ENCODE measurements at places on chromosomes 4 and X. TPM values are rescaled to one million over a fixed set of nuclear protein-coding genes. Genes with fewer than 3 reads are reported as not detected.

The CSN1S1 gene
- total RNA-seq = not detected

DNA sequence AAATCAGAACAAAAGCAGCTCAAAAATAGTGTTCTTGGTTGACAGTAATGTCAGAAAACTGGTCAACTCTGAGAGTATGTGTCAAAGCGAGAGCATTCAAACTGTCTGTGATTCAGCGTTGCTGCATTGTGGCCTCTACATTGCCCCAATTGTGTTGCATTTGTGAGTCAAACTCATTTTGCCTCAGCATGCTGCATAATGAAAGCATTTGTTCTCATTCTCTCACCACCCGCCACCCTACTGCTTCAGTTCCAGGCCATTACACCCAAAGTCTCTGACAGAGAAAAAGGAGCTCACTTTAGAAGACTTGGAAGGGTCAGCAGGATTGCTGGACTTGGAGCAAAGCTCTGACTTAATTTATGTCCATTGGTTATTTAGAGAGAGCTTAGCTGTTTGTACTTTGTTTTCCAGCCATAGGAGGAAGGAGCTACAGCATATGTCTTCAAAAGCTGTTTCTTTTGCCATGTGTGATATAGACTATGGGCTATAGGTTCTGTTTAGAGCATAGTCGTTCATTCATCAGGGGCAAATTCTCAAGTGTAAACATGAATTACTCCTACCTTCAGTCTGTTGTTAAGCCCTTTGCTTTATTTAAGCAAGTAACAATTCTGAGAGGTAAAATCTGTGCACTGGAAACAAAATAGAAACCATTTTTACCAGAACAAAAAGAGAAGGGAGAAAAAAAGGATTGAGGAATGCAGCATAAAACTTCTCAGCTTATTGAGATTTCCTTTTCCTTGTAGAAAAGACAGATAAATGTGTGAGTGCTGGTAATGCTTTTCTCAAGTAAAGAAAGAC, 153.4 kb upstream of the ANK2 start:
- H3K27ac ChIP-seq = no peak overlapping the region
- H3K36me3 ChIP-seq = no peaks in the 10 kb centered on the region
- DNase-seq = peak; percentile 59
- no peaks in the 10 kb centered on the region for H3K27me3 ChIP-seq
- peaks cover 13% of the 10 kb centered on the region for H3K4me1 ChIP-seq

The GSPT2 gene
- total RNA-seq = 5.2 TPM

- H3K27ac ChIP-seq = no peak overlapping the region
- no peaks in the 10 kb centered on the region for H3K36me3 ChIP-seq
- peak; percentile 55 for DNase-seq
- peak overlapping the region; percentile 72 for H3K4me3 ChIP-seq
These were observed 2.1 kb downstream of the GPR101 start for GRCh38 chrX:137031517-137032340.

GRCh38 chr4:17283832-17284231, 228.1 kb downstream of the QDPR start:
- no peaks in the 10 kb centered on the region for H3K4me1 ChIP-seq
- no peak overlapping the region for H3K4me3 ChIP-seq
- no peak for DNase-seq
- no peak overlapping the region for H3K27ac ChIP-seq
- H3K36me3 ChIP-seq = no peaks in the 10 kb centered on the region

GRCh38 chr4:155881555-155881954, 15.5 kb upstream of the ASIC5 start:
- H3K36me3 ChIP-seq = no peaks in the 10 kb centered on the region
- no peak overlapping the region for H3K4me3 ChIP-seq
- no peaks in the 10 kb centered on the region for H3K4me1 ChIP-seq
- DNase-seq = no peak

The CSAG3 gene
- total RNA-seq = not detected

The SYN1 gene
- total RNA-seq = not detected

- H3K4me1 ChIP-seq = no peaks in the 10 kb centered on the region
- no peaks in the 10 kb centered on the region for H3K27me3 ChIP-seq
- H3K36me3 ChIP-seq = no peaks in the 10 kb centered on the region
- DNase-seq = peak; percentile 67
These were observed 12.7 kb upstream of the PAQR3 start for GRCh38 chr4:78951862-78952472.

- H3K4me1 ChIP-seq = no peaks in the 10 kb centered on the region
- no peak overlapping the region for H3K4me3 ChIP-seq
- no peak for DNase-seq
- no peaks in the 10 kb centered on the region for H3K36me3 ChIP-seq
These were observed 56.3 kb upstream of the SHOX start for GRCh38 chrX:574251-574650.

The TRPC5OS gene
- not detected for total RNA-seq

DNA sequence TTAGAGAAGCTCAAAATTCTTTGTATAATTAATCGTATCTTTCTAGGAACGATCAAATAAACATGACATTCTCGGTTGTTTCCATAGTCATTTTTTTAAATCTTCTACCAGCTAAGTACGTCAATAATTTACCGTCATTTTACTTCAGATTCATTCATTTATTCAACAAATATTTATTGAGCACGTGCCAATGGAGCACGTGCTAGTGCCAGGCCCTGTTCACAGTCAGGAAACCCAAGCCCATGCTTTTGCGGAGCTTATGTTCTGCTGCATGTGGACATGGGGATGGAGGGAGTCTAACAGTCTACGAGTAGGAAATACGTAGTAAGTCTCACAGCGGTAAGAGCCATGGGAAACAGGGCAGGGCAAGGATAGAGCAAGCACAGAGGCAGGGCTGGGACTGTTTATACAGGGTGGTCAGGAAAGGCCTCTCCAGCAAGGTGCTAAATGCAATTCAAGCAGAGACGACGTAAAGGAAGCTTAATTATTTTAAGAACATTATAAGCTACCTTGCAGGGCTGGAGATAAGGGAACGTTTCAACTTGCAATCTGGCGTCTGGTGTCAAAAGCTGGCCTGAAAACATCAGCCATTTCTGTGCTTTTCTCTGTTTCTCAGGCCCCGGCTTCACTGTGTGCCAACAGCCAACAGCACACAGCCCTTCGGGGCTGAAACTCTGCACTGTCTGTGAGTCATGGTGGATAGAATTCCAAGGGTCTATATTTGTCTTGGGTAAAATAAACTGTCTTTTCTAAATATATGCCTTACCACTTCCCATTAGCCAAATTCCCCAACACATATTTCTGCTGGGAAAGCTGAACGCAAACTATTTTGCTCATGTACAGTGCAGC, 517.1 kb upstream of the ZFP42 start:
- peaks cover 7% of the 10 kb centered on the region for H3K4me1 ChIP-seq
- 0 out of 2 replicates have a peak overlapping the region, but pooled peaks have one; percentile 7 for H3K27ac ChIP-seq
- H3K27me3 ChIP-seq = no peaks in the 10 kb centered on the region
- H3K36me3 ChIP-seq = no peaks in the 10 kb centered on the region
- no peak overlapping the region for H3K4me3 ChIP-seq

DNA sequence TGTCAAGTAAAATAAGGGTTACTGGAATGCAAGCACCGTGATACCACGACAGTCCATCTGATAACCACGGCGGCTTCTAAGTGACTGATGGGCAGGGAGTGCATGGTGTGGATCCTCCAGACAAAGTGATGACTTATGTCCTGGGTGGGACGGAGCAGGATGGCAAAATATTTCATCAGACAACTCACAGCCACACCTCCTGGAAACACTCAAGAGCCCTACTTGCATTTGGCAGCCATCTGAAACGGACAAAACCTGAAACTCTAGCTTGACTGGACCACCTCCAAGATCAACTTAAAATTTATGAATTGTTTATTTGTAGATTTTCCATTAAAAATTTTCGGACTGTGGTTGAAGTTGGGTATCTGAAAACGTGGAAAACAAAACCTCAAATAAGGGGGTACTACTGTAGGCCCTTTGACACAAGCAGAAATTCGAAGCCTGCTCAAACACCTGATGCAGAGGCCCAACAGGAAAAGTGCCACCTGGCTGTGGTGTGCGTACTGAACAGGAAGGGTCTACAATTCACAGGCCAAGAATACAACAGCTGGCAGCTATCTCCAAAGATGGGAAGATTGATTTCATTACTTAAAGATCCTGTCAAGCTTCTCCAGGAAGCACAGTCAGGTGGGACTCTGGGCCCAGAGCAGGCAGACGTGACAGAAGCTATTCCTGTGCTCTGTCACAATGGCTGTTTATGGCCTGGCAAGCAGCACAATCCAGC, 26.0 kb downstream of the LRIT3 start:
- H3K27me3 ChIP-seq = no peaks in the 10 kb centered on the region
- no peak overlapping the region for H3K4me3 ChIP-seq
- no peaks in the 10 kb centered on the region for H3K36me3 ChIP-seq
- peak; percentile 37 for DNase-seq

DNA sequence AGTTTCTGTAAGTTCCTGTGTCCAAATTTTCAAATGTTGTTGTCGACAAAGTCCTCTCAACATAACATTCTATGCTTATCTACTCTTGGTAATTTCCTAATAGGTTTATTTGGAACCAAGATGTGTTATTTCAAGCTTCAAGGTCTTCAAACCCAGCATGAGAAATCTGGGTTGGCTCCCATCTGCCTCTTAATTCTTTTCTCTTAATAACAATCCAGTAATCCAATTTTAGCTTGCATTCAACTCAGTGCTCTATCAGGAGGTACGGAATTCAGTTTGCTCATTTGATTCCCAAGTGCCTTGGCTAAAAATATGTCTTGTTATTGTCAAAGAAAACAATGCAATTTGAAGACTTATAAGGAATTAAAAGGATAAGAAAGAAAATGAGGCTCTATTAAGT, 235.5 kb upstream of the MID1 start:
- H3K27ac ChIP-seq = no peak overlapping the region
- H3K4me1 ChIP-seq = no peaks in the 10 kb centered on the region
- no peak for DNase-seq
- no peaks in the 10 kb centered on the region for H3K27me3 ChIP-seq
- no peaks in the 10 kb centered on the region for H3K36me3 ChIP-seq

GRCh38 chr4:100075056-100075455, 115.2 kb downstream of the DDIT4L start:
- no peaks in the 10 kb centered on the region for H3K27me3 ChIP-seq
- no peak overlapping the region for H3K4me3 ChIP-seq
- H3K4me1 ChIP-seq = peaks cover 17% of the 10 kb centered on the region
- no peak overlapping the region for H3K27ac ChIP-seq

- H3K27me3 ChIP-seq = no peaks in the 10 kb centered on the region
- no peak for DNase-seq
- H3K4me3 ChIP-seq = no peak overlapping the region
These were observed 204.1 kb upstream of the CENPE start for GRCh38 chr4:103402198-103402597.

GRCh38 chr4:7937006-7937405, 2.7 kb downstream of the AFAP1 start:
- no peaks in the 10 kb centered on the region for H3K27me3 ChIP-seq
- peak; percentile 35 for DNase-seq
- peaks cover 18% of the 10 kb centered on the region for H3K36me3 ChIP-seq
- peak overlapping the region; percentile 66 for H3K27ac ChIP-seq
- H3K4me1 ChIP-seq = peaks cover 44% of the 10 kb centered on the region
- peak overlapping the region; percentile 93 for H3K4me3 ChIP-seq
